KBM-7 (cell line): ENCODE measurements at places on chromosomes 4 and X.
A peak's percentile ranks its signal among the peaks of the same experiment; 100 is the strongest.

DNA sequence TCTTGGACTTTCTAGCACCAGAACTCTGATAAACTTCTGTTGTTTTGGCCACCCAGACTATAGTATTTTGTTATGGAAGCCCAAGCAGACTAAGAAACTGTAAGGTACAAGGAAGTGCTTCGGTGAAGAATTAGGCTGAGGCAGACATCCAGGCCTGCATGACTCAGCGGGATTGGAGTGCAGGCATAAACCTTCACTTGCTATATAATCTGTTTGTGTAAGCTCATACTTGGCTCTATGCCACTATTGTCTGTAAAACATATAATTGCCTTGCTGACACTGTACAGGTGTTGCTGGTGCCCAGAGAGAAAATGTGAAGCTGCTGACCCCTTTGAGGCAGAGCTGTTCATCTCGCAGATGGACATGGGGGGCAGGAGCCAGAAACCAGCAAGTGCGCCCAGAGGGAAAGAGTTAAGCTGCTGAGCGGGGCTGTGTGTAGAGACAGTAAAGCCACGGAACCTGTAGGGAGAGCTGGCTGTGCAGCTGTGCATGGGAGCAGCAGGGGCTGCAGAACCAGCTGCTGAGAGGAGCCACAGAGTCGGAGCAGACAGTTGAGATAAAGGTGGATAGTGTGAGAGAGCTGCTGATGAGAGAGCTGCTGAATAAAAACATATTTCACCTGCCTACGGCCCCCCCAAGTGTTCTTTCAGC, 96.2 kb downstream of the RBM46 start:
- peak; percentile 42 for DNase-seq

DNA sequence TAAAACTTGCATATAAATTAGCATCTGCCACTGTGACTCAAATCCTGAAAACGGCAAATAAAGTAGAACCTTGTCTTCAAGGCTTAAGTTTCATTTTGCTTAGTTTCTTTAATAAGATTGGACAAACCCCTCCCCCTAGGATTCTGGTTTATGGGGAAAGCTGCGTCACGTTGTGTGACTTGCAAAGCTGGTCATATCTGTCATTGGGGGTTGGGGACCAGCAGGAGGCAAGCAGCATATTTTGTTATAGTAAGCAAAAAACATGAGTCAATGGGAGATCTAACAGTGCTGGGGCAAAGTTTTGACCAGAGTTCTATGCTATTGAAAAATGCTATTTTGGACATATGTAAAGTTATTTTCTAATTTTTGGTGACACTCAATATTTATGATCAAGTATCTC, 407.3 kb downstream of the PCDH18 start:
- DNase-seq = no peak

DNA sequence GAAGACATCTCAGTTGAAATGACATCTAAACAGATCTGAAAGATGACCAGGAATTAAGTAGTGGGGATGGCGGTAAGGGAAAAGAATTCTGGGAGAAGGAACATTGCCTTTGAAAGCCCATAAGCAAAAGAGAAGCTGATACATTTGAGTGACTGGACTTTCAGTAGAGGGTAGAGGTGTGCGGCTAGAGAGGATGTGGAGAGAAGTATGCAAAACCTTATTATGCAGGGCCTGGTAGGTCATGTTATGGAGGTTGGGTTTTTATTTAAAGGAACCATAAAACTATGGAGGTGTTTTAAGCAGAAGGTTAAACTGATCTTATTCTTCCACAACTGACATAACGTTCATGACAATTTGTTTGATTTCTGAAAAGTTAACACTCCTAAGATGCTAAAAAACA, 36.3 kb downstream of the RPS6KA3 start:
- no peak for DNase-seq

DNA sequence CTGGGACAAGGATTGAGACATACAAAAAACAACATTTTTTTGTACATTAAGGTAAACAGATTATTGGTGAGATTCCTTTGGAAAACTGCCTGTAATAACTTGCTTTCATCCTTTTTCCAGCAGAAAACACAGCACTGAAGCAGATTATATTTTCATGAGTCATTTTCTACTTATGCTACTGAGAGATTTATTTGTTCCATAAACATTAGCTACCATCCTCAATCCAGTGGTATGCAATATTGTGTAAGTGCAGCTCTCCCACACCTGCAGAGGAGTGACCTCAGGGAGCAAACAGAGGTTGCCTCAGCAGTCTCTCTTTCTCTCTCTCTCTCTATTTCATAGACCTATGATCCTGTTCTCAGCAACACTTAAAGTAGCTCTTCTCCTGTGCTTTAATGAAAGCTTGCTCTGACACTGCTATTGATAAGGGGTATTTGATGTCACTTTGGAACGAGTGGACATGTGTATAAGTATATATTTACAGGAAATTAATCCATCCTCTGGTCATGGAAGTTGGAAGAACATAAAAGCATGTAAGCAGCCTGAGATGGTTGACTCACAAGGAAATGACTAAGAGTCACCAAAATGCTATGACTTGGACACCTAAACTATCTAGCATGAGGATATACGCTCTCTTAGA, 163.7 kb upstream of the SPANXC start:
- no peak for DNase-seq

DNA sequence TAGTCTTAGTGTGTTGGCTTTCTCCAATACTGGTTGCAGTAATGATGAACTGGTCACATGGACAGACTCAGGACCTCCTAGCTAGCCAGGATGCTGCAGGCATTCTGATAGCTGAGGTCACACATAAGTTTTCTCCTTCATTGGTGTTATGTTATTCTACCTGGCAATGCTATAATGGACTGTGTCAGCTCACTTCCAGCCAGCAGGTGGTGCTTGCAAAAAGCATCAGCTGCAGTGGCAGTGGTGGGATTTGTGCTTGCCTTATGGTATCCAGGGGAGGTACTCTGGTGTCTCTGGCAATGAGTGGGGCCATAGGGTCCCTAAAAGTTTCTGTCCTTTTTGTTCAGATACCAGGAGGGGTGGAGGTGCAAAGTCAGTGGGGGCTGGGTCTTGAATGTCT, 33.6 kb downstream of the ZNF330 start:
- DNase-seq = no peak

- DNase-seq = peak; percentile 93
Measured at GRCh38 chr4:102759831-102760644, 730 bp downstream of the MANBA start.

DNA sequence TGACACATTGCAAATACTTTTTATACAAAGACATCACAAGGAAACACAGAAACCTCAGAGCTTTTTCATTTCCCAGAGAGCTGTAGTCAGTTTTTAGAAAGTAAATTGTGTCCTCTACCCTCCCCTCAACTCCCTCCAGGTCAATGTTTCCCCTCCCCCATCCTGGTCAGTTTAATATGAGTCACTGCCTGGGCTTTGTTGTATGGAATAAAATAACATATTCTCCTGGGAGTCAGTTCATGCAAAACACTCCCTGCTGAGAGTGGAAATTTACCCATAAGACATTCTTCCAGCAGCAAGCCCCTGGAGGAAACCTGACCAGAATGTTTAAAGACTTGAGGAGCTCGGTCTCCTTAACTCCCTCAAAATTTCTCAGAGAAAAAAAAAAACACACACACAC, 270.1 kb upstream of the LDB2 start:
- DNase-seq = no peak

- no peak for DNase-seq
Measured at GRCh38 chrX:112545051-112545450, 134.7 kb downstream of the LHFPL1 start.

- peak; percentile 54 for DNase-seq
Measured at GRCh38 chrX:68865300-68865699, 36.5 kb downstream of the EFNB1 start.

GRCh38 chrX:9770319-9770718, 4.7 kb upstream of the GPR143 start:
- peak; percentile 49 for DNase-seq

- DNase-seq = no peak
Measured at GRCh38 chr4:97507587-97508245, 635.6 kb downstream of the STPG2 start.

GRCh38 chrX:19869193-19869592, 18.2 kb downstream of the SH3KBP1 start:
- no peak for DNase-seq

DNA sequence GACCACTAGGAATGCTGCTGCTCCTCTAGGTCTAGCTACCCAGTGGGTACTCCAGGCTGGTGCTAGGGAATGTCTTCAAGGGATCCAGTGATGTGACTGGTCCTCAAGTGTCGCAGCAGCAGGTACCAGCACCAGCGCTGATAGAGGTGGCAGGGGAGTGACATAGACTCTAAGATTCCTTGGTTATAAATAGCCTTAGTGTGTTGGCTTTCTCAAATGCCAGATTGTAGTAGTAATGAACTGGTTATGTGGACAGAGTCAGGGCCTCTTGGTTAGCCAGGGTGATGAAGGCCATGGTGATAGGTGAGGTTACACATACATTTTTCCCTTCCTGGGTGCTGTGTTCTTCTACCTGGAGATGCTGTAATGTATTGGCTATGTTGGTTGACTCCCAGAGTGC, 38.3 kb downstream of the DCLK2 start:
- DNase-seq = no peak

DNA sequence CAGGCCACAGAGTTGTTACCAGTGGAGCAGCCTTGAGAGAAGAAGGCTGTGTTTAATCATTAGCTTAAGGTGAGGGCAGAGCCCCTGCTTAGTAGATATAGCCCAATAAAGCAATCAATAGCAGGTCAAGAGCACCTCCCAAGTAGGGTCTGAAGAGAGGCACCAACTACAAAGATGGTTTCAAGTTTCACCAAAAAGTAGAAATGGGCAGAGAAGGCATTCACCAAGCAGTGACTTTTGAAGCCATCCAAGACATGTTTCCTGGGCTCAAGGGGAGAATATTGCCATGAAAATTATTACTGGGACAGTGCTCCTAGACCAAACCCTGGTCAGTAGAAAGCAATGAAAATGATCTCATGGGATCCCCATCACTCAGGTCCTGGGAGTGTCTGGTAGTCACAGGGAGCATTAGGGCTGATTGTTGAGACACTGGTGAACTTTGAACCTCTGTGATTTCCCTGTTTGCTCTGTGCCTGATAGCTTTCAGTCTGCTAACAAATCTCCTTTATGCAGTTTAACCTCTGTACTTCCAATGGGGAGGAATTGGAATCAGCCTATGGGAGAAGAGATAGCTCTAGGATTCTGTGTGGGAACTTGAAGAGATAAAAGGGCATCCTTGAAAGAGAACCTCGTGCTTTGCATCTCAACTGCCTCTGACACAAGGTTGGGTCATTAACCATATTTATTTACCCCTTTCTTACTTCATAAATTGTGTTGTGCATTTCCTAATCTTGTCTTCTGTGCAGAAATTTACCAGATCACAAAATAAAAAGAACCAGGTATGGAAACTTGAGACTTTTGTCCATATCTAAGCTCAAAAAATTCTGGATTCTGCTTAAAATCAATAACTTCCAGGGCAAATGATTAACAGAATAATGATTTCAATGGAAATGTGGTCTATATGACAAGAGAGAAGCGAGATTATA, 9.3 kb upstream of the OTC start:
- DNase-seq = no peak

- no peak for DNase-seq
Measured at GRCh38 chr4:7893539-7893938, 46.1 kb downstream of the AFAP1 start.

DNA sequence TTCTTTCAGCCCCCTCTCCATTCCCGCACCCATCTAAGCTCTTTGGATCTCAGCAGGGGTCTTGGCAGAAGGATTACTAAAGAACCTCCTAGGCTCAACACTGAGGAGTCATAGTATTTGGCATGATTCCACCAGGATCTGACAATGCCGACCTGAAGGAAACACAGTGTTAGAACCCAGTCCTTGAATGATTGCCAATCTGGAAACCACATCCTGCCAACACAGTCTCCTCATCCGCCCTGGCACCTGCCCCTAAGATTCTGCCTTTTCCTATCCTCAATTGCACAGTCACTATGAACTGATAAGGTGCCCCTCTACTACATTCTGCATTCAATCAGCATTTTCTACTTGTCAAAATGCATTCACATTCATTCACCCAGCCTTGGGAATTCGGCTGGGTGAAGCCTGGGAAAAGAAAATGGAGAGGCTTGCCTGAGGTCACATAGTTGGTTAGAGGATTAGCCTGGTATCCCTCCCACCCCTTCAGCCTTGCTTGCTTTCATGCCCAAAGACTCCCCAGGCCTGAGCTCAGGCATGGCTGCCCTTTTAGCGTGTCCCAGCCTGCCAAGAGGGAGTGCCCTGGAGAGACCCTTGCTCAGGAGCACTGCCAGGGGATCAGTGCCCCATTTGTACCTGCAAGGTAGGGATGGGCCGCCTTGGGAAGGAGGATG, 2.2 kb upstream of the CLDN2 start:
- peak; percentile 32 for DNase-seq

GRCh38 chrX:20693078-20693477, 426.4 kb upstream of the RPS6KA3 start:
- no peak for DNase-seq

DNA sequence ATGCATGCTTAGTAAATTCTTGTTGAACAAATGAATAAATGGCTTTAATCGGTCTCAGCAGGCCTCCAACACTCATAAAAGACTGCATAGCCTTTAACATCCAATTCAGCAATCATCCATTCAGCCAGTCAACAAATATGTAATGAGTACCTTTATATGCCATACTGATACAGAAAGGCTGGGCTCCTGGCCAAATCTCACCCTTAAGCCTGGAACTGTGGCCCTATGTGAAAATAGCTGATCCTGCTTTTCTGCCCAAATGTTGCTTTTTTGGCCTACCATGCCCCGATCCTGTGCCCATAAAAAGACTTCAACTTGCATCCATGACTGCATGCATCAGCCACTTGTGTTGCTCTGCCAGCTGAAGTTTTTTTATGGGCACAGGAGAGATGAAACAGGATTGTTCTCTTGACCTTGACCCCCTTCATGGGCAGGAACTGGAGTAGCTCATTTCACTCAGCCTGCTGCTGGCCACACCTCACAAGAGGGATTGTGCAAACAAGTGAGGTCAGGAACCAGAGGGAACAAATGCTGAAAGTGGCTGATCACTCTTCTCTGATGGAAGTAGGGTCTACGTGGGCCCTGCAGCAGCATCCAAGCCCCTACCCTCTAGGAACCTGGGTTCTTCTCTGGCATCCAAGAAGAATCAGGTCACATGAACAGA, 75.6 kb downstream of the NPY1R start:
- no peak for DNase-seq

DNA sequence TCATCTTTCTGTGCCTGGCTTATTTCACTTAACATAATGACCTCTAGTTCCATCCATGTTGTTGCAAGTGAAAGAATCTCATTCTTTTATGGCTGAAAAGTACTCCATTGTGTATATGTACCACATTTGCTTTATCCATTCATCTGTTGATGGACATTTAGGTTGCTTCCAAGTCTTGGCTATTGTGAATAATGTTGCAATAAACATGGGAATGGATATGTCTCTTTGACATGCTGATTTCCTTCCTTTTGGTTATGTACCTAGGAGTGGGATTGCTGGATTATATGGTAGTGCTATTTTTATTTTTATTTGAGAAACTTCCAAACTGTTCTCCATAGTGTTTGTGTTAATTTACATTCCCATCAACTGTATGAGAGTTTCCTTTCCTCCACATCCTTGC, 71.2 kb downstream of the TACR3 start:
- DNase-seq = no peak
